ENCODE measurements at places on chromosomes 1 and 21.

- no peak for DNase-seq
Observed at GRCh38 chr1:94528826-94529225, 12.7 kb downstream of the F3 start.

GRCh38 chr1:200887772-200888348 lies 6.8 kb upstream of the INAVA start:
- DNase-seq, result no peak

DNA sequence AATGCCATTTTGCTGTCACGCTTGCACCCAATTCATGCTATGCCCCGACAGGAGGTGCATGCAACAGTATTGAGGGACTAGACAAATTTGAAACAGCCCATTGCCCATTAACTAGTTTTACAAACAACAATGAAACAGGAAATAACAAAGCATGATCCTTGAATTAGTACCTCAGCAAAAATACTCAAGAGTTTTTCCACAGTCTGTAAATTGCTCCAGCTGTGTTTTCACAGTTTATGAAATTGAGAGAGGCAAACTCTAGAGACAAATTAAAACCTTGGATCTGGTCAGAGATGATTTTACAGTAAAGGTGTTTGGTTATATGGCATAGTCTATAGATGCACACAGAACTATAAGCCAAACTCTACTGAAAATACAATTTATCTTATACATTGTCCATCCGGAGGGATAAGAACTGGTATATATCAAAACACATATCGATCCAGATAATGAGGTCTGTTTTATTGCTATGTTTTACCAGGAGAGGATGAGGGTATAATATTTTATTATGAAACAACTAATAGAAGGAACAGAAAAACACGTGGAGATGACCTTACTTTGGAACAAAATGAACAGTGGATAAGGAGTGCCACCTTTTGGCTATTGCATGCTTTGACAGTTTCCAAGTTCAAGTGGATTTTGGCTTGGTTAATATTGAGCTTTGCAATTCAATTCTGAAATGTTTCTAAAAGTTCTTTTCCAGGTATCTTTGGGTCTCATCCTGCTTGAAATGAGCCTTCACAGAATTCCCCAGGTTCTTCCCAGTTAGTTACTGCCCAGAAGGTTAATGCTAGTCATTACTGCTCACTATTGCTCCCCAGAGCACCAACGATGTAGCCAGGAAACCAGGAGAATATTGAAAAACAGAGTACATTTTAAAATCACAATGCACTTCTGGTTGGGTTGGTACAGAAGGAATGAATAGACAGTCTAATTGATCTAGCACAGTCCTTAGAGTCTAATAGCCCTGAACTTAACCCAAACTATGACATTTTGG lies 45.7 kb downstream of the ZC3H11B start:
- no peak for DNase-seq

GRCh38 chr1:94864821-94865220 lies 44.7 kb downstream of the SLC44A3 start:
- DNase-seq, result no peak

GRCh38 chr21:25503981-25504380 lies 103.3 kb downstream of the MRPL39 start:
- no peak for DNase-seq

- peak; percentile 90 for DNase-seq
Observed at GRCh38 chr1:153967107-153967999, at the start of gene CREB3L4. TSS of gene CREB3L4 (plus strand) at chr1:153967902. CDS start at chr1:153968526, 624 bp downstream.

DNA sequence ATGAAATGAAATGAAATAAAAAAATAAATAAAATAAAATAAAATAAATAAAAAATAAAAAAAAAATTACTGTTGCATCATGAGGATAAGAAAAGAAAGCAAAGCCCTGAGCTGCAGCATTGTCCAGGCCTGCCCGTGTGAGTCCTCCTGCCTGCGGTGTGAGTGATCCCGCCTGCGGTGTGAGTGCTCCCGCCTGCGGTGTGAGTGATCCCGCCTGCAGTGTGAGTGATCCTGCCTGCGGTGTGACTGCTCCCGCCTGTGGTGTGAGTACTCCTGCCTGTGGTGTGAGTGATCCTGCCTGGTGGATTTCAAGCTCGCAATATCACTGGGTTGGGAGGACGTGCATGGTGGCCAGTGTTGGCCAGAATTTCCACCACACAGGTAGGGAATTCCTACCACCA lies 22.4 kb upstream of the PTTG1IP start:
- no peak for DNase-seq

- DNase-seq, result no peak
Observed at GRCh38 chr1:226945858-226946245, 5.8 kb downstream of the COQ8A start.

DNA sequence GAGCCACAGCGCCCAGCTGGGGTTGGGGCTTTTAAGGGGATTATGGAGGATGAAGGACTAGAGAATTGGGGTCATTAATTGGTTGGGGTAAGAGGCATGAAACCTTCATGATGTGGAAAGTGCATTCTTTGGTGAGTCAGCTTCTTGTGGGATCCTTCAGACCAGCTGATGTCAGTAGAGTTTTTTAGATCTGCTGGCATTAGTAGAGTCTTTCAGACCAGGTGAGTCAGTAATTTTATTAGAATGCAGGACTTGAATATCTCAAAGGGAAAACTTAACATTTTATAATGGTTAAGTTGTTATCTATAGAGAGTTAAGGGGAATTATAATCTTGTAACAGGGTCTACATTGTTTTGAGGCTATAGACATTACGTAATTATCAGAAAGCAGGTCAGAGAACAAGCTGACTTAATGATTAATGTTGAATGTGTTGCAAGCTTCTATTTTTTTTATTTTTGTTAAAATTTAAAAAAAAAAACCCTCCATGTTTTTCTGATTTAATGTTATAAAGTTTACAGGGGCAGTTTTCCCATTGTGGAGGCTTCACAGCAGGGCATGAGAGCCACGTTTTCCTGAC lies 160.9 kb upstream of the FMN2 start:
- no peak for DNase-seq

DNA sequence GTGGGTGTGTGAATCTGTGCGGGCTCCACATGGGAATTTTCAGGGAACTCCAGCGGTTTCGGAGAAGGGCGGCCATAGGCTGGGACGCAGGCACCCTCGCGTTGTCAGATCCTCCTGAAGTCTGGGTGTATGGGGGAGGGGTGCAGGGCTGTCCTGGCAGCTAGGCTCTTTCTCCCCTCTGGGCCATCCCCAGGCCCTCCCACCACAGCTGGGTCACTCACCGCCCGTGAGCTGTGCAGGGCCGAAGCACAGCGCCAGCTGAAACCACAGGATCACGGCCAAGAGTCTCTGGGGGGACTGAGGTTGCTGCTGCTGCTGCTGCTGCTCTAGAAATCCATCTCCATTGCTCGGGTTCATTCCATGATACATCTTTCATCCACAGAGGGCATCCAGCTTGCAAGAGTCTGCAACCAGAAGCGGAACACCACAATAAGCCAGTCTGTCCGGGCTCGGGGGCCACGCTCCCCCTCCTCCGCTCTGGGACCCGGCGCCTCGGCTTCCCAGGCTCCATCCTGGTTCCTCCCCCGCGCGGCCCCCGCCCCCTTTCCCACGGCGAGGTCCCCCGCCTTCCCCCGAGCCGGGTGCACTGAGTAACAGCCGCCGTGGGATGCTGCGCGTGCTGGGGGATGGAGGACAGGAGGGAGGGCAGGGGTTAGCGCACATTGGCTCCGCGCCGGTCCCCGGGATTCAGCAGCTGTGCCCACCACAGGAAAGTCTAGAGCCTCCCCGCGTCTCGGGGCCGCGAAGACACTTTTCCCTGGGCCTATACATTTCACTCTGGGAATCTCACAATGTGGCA lies 720 bp downstream of the SUSD4 start:
- peak; percentile 21 for DNase-seq

- no peak for DNase-seq
Observed at GRCh38 chr1:182143825-182144645, 82.5 kb upstream of the ZNF648 start.

GRCh38 chr1:203039609-203040512 lies 13.6 kb downstream of the PPFIA4 start:
- no peak for DNase-seq

DNA sequence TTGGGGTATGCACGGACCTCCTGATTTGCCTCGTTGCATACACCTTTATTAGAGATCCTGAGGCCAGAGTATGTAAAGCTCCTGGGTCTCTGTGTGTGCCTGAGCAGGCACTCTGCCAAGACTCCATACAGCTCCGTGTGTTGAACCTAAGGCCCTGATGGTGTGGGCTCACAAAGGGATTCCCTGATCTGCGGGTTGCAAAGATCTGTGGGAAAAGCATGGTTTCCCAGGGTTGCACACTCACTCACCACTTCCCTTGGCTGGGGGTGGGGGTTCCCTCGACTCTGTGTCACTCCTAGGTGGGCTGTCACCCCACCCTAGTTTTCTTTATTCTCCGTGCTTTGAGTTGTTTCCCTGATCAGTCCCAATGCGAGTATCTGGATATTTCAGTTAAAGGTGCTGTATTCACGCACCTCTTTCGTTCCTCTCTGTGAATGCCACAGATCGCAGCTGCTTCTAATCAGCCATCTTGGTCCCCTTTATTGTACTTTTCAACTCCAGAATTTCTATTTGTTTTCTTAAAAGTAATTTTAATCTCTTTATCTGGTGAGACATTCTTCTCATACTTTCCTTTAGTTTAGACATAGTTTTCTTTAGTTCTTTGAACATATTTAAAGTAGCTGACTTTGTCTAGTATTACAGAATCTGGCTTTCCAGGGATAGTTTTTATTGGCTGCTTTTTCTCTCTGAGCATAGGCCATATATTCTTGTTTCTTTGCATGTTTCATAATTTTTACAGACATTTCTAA lies 39.0 kb upstream of the F3 start:
- DNase-seq, result no peak

Measured in stimulated activated naive CD8-positive, alpha-beta T cell treated with anti-CD3 and anti-CD28 coated beads, Interleukin-15, amount 100 ng/mL, for 72 hours (primary cell).